ENCODE measurements at places on chromosomes 5 and 9. TPM values are rescaled to one million over a fixed set of nuclear protein-coding genes. Genes with fewer than 3 reads are reported as not detected.

DNA sequence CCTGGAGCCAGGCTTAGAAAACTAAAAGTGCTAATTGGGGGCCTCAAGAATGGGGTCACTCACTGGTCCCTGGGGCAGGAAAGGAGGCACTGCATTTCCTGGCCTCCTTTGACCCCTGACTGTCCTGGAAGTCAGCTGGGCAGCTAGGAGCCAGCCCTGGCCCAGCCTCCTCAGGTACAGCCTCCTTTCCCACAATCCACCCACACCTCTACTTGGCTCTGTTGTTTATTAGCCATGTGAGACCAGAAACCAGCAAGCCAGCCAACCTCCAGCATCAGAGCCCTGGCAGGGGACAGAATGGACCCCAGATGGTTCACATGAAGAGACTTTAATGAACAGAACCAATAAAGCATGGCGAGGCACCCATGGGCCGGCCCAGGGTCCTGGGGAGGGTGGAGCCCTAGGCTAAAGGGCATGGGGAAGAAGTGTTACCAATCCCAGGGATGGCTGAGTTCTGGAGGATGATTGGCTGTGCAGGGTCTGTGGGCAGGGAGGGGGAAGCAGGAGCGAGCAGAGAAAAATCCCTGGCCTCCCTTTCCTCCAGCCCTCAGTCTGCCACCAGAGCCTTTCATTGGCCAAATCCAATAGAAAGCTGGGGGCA, 55.3 kb upstream of the ANGPTL2 start:
- DNase-seq: no peak
- peaks cover 2% of the 10 kb centered on the region for H3K36me3 ChIP-seq
- no peak overlapping the region for H3K4me3 ChIP-seq
- no peak overlapping the region for H3K27ac ChIP-seq

DNA sequence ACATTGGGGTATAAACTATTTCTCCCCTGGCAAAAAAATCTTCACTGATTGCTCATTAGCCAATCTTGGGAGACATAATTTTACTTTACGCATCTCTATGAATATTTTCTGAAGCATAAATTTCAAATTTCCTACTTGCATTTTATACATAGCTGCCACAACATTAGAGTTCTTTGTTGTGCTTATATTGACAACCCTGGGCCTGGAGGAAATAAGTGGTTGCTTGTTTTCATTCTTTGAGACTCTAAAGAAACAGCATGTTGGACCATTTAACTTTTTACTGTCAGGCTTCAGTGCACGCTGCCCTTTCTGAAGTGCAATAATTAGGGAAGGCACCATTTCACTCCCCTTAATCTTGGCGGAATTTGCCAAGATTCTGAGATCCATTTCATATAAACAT, 142.6 kb downstream of the MRPS30 start:
- H3K4me1 ChIP-seq: peaks cover 5% of the 10 kb centered on the region
- H3K4me3 ChIP-seq: no peak overlapping the region
- H3K27me3 ChIP-seq: no peaks in the 10 kb centered on the region
- DNase-seq: no peak

DNA sequence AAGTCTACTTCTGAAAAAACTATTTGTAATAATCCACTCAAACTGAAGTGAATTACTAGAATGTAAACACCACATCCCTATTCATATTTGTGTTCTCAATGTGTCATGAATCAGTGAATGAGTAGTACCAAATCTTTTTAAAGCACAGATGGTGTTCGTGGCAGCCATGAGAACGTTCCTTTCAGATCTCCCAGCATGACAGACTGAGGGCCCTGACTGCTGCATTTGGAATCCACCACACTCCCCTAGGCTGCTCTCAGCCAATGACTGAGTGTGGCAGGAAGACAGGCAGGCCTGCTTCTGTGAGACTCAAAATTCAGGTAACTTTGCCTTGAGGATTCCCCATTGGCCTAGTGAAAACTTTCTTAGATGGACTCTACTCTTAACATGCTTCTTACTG, 10.9 kb upstream of the JMY start:
- H3K27ac ChIP-seq: no peak overlapping the region
- DNase-seq: no peak
- no peak overlapping the region for H3K4me3 ChIP-seq
- H3K27me3 ChIP-seq: no peaks in the 10 kb centered on the region
- H3K4me1 ChIP-seq: no peaks in the 10 kb centered on the region

- H3K27me3 ChIP-seq: no peaks in the 10 kb centered on the region
- H3K4me1 ChIP-seq: no peaks in the 10 kb centered on the region
- no peak overlapping the region for H3K27ac ChIP-seq
- no peak for DNase-seq
- H3K36me3 ChIP-seq: peaks cover 2% of the 10 kb centered on the region
These were observed 51.4 kb downstream of the ZNF354C start for GRCh38 chr5:179111267-179112207.

- H3K4me1 ChIP-seq: no peaks in the 10 kb centered on the region
- no peaks in the 10 kb centered on the region for H3K27me3 ChIP-seq
- DNase-seq: no peak
- H3K27ac ChIP-seq: no peak overlapping the region
These were observed 71.7 kb downstream of the GRIA1 start for GRCh38 chr5:153562189-153562588.

DNA sequence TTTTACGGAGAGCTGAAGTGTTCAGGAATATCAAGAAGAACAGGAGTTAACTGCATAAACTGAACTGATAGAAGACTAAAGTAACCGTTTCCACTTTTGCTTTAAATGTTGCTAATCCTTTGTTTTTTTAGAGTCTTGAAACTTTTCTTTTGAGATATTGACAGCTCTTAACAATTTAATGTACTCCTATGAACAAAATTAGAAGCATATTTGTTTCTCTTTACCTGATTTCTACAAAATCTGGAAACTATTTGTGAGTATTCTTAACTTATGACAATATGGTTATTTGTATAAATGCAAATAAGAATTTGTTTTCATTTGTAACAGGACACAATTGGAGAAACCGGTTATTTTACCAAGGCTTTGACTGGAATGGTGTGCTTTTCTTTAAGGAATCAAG, 89.5 kb upstream of the FAM120A start:
- no peaks in the 10 kb centered on the region for H3K4me1 ChIP-seq
- H3K27me3 ChIP-seq: peaks cover 4% of the 10 kb centered on the region
- DNase-seq: no peak
- no peaks in the 10 kb centered on the region for H3K36me3 ChIP-seq
- no peak overlapping the region for H3K4me3 ChIP-seq

DNA sequence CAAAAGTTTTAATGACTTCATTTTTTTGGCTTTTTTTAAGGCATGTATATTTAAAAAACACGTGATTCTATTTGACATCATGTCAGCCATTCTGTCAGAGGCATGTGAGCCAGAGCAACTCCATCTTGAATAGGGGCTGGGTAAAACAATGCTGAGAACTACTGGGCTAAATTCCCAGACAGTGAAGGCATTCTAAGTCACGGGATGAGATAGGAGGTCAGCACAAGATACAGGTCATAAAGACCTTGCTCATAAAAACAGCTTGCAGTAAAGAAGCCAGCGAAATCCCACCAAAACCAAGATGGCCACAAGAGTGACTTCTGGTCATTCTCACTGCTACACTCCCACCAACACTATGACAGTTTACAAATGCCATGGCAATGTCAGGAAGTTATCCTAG, 1000.6 kb upstream of the DMAC1 start:
- no peak for DNase-seq
- H3K4me3 ChIP-seq: no peak overlapping the region
- no peaks in the 10 kb centered on the region for H3K36me3 ChIP-seq

DNA sequence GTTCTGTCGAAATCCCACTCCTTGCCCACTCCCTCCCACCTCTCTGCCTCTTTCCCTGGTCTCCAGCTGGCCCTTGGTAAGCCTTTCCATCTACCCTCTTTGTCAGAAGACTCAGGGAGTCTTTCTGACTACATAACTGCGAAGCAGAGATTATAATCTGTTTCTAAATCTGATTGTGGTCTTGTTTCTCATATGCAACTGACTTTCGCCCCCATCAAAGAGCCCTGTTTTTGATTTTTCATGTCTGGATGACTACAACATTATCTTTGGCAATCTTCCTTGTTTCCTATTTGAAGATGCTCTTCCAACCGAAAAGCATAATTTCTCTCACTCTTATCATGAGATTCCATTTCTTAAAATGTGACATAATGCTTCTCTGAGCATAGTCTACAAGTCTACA, 218.2 kb upstream of the ADAMTSL1 start:
- no peaks in the 10 kb centered on the region for H3K4me1 ChIP-seq
- H3K27ac ChIP-seq: no peak overlapping the region
- peaks cover 4% of the 10 kb centered on the region for H3K27me3 ChIP-seq
- no peak overlapping the region for H3K4me3 ChIP-seq
- DNase-seq: no peak
- no peaks in the 10 kb centered on the region for H3K36me3 ChIP-seq

DNA sequence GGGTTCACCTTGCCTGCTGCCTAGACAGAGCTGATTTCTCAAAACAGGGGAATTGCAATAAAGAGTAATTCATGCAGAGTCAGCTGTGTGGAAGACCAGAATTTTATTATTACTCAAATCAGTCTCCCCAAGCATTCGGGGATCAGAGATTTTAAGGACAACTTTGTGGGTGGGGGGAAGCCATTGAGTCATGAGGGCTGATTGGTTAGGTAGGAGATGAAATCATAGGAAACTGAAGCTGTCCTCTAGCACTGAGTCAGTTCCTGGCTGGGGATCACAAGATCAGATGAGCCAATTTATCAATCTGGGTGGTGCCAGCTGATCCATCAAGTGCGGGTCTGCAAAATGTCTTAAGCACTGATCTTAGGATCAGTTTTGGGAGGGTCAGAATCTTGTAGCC, 159.1 kb upstream of the MAP1B start:
- peaks cover 2% of the 10 kb centered on the region for H3K36me3 ChIP-seq
- H3K27me3 ChIP-seq: peaks cover 6% of the 10 kb centered on the region
- no peak overlapping the region for H3K27ac ChIP-seq
- H3K4me1 ChIP-seq: no peaks in the 10 kb centered on the region
- H3K4me3 ChIP-seq: no peak overlapping the region

The CD14 gene
- 0.36 TPM for total RNA-seq

The DBH gene
- total RNA-seq: not detected

The SH3TC2 gene
- total RNA-seq: 1.4 TPM

The TAF11L8 gene
- not detected for total RNA-seq

The RETREG1 gene
- 8.0 TPM for total RNA-seq

The PTGER4 gene
- 5.6 TPM for total RNA-seq

The GPR151 gene
- not detected for total RNA-seq

The ADGRD2 gene
- total RNA-seq: not detected

Measured in progenitor cell of endocrine pancreas (in vitro differentiated cells).